ENCODE measurements at places on chromosomes 6 and 20.

DNA sequence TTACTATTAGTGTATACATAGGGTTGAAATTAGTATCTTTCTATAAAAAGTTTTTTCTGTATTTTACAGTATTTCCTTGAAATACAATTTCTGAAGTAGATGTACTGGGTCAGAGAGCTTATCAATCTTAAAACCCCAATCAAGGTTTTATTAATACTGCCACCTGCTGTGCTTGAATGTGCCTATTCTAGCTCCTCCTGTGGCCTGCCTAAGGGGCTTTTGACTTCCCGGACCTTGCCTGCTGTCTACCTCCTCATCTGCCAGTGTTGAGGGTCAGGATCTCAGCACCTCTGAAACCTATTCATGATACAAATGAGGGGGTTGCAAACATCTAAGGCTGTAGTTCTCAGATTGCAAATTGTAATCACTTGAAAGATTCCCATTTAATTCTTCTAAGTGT lies 9.2 kb downstream of the PACRG start:
- ATAC-seq, result no peak

- peak; percentile 56 for ATAC-seq
These were observed 2.1 kb downstream of the PTK6 start for GRCh38 chr20:63534831-63535651.

- peak; percentile 2 for ATAC-seq
These were observed 609 bp downstream of the OGFRL1 start for GRCh38 chr6:71289039-71289801.

DNA sequence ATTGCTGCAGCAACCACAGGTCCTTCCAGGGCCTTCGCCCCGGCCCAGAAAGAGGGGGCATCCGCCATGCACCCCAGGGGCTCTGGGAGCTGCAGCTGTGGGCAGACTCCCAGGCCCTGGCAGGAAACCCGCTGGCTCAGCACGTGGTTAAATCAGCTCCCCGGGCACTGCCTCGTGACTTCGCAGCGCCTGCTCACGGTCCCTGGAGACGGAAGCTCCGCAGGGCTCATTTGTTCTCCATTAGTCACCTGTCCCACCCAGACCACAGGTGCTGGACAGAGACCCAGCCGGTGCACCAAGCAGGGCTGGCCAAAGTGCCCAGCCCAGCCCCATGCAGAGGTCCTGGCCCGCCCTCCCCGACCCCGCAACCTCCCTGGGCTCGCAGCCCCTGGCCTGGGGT lies 14.7 kb downstream of the KCNQ2 start:
- ATAC-seq, result peak; percentile 53

- no peak for ATAC-seq
These were observed 7.2 kb downstream of the LMBRD1 start for GRCh38 chr6:69789578-69789977.

GRCh38 chr6:131981624-131981978 lies 30.4 kb upstream of the CCN2 start:
- no peak for ATAC-seq

- ATAC-seq, result peak; percentile 39
These were observed 20.1 kb upstream of the PLEKHG1 start for GRCh38 chr6:150579611-150580010.

- no peak for ATAC-seq
These were observed 82.8 kb downstream of the ZMYND8 start for GRCh38 chr20:47273591-47274235.

GRCh38 chr20:9071976-9072726 lies 3.3 kb downstream of the PLCB4 start:
- no peak for ATAC-seq

DNA sequence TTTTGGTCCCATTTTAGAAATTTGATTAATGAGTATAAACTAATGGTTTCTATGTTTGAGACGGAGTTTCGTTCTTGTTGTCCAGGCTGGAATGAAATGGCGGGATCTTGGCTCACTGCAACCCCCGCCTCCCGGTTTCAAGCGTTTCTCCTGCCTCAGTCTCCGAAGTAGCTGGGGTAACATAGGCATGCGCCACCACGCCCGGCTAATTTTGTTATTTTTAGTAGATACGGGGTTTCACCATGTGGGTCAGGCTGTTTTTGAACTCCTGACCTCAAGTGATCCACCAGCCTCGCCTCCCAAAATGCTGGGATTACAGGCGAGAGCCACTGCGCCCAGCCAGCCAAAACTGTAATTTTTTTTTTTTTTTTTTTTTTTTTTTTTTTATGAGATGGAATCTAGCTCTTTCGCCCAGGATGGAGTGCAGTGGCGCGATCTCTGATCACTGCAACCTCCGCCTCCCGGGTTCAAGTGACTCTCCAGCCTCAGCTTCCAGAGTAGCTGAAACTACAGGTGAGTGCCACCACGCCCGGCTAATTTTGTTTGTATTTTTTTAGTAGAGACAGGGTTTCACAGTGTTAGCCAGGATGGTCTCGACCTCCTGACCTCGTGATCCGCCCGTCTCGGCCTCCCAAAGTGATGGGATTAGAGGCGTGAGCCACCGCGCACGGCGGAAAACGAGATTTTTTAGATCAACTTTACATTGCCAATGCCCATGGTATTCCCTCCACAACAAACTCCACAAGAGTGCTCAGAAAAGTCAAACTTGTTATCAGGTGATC lies 127.8 kb downstream of the HFE start:
- ATAC-seq, result no peak

- ATAC-seq, result no peak
These were observed 100.7 kb upstream of the HMGN3 start for GRCh38 chr6:79335133-79335674.

GRCh38 chr20:46520976-46521579 lies 7.7 kb upstream of the ZNF334 start:
- peak; percentile 87 for ATAC-seq

DNA sequence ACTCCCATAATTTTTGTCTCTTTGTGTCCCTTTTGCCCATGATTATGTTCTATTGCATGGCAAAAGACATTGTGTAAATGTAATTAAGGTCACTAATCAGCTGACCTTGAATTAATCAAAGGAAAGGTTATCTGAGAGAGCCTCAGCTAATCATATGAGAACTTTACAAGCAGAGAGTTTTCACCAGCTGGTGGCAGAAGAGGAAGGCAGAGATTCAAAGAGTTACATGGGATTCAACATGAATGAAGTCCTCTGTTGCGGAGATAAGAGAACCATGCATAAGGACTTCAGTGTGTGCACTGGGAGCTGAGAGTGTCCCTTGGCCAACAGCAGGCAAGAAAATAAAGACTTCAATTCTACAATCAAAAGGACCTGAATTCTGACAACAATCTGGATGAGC lies 494.1 kb upstream of the ARID1B start:
- ATAC-seq, result no peak

- peak; percentile 42 for ATAC-seq
These were observed 17.1 kb downstream of the OR2B2 start for GRCh38 chr6:27894839-27895762.

DNA sequence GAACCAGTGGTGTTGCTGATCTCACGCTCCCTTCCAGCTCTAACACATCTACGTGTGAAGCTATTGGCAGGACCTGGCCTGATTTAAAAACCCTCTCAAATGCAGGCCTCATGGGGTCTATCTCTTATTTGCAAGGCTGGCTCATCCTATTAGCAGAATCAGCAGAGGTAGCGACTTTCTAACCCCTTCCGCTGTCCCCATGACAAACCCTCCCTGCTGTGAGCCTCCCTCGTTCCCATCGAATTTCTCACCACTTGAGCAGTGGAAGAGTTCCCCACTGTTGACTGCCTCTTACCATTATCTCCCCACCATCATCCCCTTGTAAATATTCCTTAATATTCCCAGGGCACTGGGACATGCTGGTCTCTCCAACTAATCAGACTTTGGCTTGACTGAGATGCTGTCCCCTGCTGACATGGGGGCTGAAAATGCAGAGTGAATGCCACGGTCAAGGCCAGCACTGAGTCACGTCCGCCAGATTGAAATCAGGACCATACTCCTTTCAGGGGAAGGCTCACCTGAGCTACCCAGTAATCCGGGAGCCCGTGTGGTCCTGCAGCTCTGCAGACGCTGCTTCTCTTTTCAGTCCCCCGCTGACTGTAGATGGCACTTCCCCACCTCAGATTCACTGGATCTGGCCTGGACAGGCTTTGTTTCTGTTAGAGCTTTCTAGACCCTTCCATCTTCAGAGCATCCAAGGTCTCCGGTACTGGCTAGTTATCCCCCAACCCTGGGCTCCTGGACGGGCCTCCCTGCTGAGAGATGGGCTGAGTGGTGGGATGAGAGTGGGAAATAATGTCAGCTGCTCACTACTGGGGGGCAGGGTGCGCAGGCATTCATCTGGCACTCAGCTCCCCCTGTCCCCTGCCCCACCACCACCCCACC lies 23.1 kb downstream of the AAR2 start:
- no peak for ATAC-seq

DNA sequence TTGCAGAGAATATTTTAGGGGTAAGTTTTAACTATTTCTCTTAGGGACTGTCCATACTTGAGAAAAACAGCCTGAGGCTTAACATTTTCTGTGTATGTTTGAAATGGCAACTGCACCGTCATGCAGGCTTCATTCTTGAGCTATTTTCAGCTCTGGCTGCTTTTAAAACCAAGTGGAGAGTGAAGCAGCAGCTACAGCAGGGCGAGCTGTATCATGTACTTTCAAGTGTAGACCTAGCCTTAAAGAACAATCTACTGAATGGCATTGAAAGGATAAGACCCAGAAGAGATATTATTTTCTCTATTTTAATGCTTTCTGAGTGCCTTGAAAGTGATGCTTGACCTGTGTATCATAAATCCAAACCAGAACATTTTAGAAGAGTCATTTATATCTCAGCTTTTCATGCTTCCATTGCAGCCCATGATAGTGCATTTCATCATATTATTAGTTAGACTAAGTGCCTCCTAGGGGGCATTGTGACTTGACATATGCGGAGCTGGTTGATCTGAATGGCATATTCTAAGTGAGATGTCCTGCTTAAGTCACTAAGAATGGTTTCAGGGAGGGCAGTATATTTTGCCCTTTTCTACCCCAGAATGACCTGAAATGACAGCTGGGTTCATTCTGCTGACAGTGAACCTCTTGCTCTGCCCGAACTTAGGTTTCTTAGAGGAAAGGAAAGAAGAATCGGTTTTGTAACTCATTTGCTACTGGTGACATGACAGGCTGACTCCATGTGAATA lies 85.3 kb downstream of the NKAIN2 start:
- no peak for ATAC-seq
